ENCODE measurements at places on chromosomes 11 and 22.

GRCh38 chr11:62542111-62542745, 4.4 kb downstream of the AHNAK start:
- DNase-seq: no peak

GRCh38 chr22:29555065-29555644, 1.6 kb upstream of the THOC5 start:
- DNase-seq: no peak

DNA sequence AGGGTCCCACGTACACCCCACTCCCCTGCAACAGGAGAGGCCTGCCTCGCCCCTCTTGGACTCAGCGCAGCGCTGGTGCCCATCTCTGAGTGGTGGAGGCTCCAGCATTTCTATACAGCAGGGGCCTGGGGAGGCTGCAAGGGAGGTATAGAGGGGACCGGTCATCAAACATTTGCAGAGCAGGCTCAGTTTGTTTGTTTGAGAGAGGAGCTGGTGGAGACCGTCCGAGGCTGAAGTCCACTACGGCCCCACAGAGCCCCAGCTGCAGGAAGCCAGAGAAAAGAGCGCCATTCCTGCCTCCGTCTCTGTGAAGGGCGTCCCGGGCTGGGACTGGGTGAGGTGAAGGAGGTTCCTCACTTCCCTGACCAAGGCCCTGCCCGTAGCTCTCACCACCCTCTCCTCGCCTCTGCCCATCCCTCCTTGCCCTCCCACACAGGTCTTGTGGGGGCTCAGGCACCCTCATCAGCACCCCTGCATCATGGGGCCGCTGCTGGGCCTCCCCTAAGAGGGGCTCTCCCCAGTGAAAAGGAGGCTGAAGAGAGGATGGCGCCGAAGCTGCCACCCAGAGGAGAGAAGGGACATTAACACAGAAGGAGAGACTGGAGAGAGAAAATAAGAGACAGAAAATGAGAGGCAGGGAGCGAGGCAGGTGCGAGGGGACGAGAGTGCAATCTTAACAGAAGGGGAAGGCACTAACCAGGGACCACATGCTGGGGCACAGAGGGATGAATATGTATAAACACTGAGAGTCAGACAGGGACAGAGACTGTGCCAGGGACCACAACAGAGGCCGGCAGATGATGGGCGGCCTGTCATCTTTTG, 24.5 kb downstream of the RPUSD4 start:
- DNase-seq: no peak

GRCh38 chr11:96267496-96268032, 75.4 kb downstream of the MAML2 start:
- DNase-seq: no peak

DNA sequence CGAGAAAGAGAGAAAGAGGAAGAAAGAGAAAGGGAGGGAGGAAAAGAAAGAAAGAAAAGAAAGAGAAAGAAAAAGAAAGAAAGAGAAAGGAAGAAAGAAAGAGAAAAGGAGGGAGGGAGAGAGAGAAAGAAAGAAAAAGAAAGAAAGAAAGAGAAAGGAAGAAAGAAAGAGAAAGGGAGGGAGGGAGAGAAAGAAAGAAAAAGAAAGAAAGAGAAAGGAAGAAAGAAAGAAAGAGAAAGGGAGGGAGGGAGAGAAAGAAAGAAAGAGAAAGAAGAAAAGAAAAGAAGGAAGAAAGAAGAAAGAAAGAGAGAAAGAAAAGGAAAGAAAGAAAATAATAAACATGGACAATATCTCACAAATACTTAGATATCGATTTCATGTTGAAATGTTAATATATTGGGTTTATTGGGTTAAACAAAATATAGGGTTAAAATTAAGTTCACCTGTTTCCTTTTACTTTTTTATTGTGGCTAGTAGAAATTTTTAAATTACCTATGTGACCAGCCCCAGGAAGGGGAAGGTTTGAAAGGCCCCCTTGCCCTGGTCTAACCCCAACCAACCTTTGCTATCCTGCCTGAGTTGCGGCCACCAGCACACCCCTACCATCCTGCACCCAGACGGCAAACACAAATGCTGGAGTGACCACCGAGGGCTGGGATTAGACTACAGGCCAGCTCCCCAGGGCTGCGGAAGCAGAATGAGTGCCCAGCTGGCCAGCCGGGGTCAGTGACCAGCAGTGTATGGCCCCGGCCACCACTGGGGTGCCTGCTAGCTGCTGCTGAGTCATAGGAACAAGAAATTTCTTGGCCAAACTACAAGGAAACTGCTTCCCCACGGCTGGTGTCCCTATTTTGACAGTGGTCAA, 81.0 kb upstream of the FGF3 start:
- DNase-seq: no peak

DNA sequence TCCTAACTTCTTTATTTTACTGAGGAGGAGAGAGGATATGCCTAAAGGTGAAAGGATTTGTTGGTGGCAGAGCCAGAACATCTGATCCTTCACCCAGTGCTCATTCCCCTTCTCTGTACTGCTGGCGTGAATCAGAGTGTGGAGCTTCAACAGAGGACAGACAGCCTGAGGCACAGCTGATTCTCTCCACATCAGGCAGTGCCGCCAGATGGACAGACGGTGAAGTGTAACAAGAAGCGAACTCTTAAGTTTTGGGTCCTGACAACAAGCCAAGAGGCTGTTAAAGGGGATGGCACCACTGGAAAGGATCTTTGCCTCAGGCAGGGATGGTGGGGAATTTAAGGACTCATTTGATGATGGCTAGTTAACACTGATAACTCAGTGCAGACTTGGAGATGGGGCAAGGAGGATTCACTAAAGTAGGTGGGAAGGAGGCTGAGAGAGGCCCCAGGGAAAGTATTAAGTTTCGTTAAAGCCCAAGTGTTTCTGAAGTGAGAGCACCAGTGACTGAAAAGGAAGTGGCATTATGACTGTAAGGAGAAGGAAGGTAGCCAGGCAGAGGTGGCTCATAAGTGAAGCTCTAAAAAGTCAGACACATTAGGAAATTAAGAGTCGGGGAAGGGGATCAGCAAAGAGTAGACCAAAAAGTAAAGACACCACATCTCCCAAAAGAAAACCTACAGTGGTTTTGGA, 81.3 kb downstream of the CLPB start:
- DNase-seq: no peak
